Retina (tissue), 1 donor: ENCODE measurements at places on chromosomes 12 and 14.

GRCh38 chr14:89430391-89431236 is 13.6 kb upstream of the FOXN3 start:
- no peak for DNase-seq

GRCh38 chr14:69226736-69227135 is 33.2 kb upstream of the GALNT16 start:
- DNase-seq = no peak

- no peak for DNase-seq
These were observed 12.4 kb upstream of the SLC25A3 start for GRCh38 chr12:98581101-98581500.

DNA sequence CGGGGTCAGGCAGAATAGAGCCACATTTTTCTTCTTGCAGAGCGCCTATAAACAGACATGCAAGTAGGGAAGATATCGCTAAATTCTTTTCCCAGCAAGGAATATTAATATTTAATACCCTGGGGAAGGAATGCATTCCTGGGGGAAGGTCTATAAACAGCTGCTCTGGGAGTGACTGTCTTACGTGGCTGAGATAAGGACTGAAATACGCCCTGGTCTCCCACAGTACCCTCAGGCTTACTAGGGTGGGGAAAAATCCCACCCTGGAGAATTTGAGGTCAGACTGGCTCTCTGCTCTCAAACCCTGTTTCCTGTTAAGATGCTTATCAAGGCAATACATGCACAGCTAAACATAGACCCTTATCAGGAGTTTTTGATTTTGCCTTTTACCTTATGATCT is 262.3 kb downstream of the CEP128 start:
- no peak for DNase-seq

GRCh38 chr12:121514184-121514742 is 66.6 kb downstream of the KDM2B start:
- peak; percentile 25 for DNase-seq

DNA sequence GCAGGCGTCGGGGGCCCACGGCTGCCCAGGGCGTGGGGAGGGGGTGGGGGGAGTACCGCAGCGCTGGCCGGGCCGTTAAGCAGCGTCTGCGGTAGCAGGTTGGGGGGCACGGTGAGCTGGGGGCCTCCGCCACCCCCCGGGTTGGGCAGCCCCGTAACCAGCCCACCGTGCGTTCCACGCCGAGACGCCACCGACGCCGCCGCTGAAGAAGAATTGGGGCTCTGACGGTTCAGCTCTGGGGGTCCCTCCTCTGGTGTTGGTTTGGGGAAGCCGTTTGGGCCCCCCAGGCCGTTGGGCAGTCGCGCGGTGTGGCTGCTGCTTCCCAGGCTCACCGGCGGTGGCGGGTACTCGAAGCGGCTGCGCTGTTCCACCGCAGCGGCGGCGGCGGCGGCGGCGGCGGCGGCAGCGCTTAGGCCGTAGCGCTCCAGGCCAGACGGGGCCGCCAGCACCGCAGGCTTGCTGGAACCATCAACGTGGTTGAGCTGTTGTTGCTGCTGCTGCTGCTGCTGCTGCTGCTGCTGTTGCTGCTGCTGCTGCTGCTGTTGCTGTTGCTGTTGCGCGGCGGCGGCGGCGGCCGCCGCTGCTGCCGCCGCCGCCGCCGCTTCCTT is 1.5 kb downstream of the IRF2BPL start:
- peak; percentile 80 for DNase-seq

GRCh38 chr12:2481951-2482350 is 312.8 kb upstream of the FKBP4 start:
- DNase-seq = no peak

DNA sequence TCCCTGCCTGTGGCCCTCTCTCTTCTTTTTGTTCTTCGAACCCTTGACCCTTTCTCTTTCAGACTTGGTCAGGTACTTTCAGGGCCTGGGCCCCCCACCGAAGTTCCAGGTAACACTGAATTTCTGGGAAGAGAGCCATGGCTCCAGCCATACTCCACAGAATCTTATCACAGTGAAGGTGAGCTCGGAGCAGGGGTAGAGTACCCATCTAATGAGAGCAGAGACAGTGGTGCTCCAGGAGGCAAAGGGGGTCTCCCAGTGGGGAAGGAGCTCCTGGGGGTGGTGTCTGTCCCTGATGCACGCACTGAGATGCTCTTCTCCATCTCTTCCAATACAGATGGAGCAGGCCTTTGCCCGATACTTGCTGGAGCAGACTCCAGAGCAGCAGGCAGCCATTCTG is 4.7 kb downstream of the IRF9 start:
- DNase-seq = no peak

GRCh38 chr14:58671436-58671835 is 33.7 kb downstream of the DACT1 start:
- DNase-seq = no peak
